Neural cell (in vitro differentiated cells): ENCODE measurements at places on chromosomes 3 and 15. TPM values are rescaled to one million over a fixed set of nuclear protein-coding genes. Genes with fewer than 3 reads are reported as not detected.

Gene MESP2
- not detected in 2 replicates for polyA plus RNA-seq

Gene GOLGA6L4
- polyA plus RNA-seq, result 7.4 and 8.4 TPM in 2 replicates

Gene ANXA2
- polyA plus RNA-seq, result 6.2 and 8.8 TPM in 2 replicates

Gene GASK1A
- polyA plus RNA-seq, result 1.6 TPM in 1 of 2 replicates, not detected in the other

Gene TXNRD3
- 2.2 and 2.5 TPM in 2 replicates for polyA plus RNA-seq

Gene MAP1A
- polyA plus RNA-seq, result 3.4 and 5.1 TPM in 2 replicates

Gene FBN1
- polyA plus RNA-seq, result 17.9 and 22.0 TPM in 2 replicates

Gene LRRIQ4
- not detected in 2 replicates for polyA plus RNA-seq

Gene NXPE3
- 6.6 and 7.9 TPM in 2 replicates for polyA plus RNA-seq

Gene ALPK3
- 0.24 TPM in 1 of 2 replicates, not detected in the other for polyA plus RNA-seq
